ENCODE measurements at places on chromosomes 3 and 15. TPM values are rescaled to one million over a fixed set of nuclear protein-coding genes. Genes with fewer than 3 reads are reported as not detected.

The DUOX1 gene
- 1.8 TPM for polyA plus RNA-seq

The PLA2G4E gene
- 1.8 TPM for polyA plus RNA-seq

The PRRT3 gene
- polyA plus RNA-seq: 2.0 TPM

The PODXL2 gene
- polyA plus RNA-seq: 5.3 TPM

GRCh38 chr3:157626817-157627216, 123.6 kb upstream of the VEPH1 start:
- no peak for DNase-seq

- DNase-seq: no peak
Measured at GRCh38 chr15:37291920-37292319, 191.6 kb upstream of the MEIS2 start.

- no peak for DNase-seq
Measured at GRCh38 chr3:127954640-127955039, 39.6 kb downstream of the KBTBD12 start.

GRCh38 chr3:25032344-25032743, 395.7 kb upstream of the RARB start:
- no peak for DNase-seq

GRCh38 chr15:35755237-35755802, 209.4 kb upstream of the DPH6 start:
- no peak for DNase-seq

DNA sequence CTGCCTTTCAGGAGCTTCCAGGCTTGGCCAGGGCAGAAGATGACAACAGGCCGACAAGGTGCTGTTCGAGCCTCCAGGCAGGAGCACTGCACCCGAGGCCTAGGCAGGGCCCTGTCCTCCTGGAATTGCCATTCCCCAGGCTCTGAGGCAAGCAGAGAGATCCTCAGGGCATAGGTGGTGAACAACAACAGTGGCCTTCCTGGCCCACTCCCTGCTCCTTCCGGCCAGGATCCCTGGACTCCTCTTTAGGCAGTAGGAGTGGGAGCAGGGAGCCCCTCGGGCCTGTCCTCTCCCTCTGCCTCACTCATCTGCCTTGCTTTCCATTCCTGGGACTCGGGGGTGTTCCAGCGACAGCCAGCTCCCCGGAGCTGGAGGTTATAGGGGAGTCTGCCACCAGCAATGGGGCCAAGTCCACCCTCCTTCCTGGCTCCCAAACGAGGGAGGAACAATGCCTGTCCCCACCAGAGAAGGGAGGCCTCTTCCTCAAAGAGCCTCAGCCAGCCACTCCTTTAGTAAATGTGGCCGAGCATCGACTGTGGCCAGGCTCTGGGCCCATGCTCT, 135.0 kb downstream of the NUP210 start:
- no peak for DNase-seq

- no peak for DNase-seq
Measured at GRCh38 chr3:114157321-114157720, 21.5 kb downstream of the DRD3 start.

DNA sequence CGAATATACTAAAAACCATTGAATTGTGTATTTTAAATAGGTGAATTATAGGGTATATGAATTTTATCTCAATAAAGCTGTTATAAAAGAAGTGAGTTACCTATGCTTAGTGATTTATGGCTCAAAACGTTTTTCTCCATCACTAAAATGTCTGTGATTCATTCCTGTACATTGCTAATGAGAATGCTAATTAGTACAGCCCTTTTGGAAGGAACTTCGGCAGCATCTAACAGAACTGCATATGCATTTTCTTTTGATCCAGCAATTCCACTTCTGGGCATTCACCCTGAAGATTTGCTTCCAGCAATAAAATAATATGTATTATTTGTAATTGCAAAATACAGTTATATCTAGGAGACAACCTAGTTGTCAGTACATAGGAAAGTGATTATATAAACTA, 53.6 kb downstream of the TCF12 start:
- no peak for DNase-seq

DNA sequence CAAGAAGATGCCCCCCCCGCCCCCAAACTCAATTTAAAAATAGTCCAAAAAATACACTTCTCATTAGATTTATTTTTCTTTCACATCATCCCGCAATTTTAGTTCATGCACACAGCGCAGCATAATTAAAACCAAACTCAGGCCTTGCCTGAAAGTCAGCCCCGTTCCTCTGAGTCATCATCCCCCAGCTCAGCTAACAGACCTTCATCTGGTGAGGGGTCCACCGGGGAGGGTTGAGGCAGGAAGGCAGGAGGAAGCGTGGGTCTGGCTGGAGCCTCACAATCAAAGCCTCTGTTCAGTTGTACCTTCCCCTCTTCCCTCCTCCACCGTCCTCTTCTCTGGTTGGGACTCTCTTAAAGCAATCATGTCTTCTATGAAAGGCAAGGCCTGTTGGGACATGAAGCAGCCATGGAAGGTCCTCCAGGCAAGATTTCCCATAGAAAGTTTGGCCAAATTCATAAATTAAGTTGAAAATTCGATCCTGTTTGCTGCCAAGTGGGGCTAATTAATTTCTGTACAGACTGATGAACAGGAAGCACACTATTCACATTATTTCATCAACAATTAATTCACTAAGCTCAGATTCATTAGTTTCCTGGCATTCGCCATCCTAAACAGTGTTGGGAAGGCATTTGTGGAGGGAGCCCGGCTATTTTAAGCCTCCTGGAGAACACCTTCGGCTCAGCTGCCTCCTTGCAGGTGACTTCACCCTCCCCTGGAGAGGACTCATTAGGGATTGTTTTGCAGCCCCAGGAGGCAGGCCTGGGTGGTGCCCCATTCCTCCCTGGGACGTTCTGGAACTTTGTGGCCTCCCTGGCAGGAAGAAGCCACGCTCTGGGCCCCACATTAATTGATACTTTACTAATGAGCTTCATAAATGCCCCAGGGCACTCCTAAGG, 72.3 kb upstream of the BNC1 start:
- no peak for DNase-seq

DNA sequence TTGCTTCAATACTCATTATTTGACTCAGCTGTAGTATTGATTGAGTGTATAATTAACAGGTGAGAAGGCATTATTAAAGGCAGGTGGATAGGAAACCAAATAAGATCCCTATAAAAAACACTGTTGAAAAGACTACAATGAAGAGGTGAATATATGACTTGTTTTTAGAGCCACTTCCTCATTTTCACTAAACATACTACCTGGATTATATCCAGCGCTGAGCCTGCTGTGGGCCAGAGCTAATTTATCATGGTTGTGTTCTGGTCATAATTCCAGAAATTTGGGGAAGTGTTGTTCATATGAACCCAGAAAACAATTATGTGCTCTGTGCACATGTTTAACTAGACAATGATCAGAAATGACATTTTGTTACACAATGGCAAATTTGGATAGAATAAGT, 235.3 kb upstream of the MME start:
- no peak for DNase-seq

DNA sequence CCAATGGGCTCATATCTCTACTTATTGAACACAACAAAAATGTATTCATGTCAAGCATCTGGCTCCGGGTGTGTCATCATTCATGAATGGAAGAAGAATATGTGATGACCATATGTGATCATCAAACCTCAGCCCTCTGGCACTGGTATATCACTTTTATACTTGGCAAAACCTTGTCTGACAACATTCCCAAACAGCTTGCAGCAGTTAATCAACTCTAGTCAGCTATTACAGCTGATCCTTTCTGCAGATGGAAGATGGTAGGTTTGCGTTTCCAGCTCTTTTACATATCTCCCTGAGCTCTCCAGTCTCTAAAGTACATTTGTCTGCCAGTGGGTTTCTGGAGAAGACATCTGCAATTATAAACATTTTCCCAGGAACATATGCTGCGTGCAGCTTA, 6.6 kb downstream of the PLSCR5 start:
- peak; percentile 53 for DNase-seq

- DNase-seq: no peak
Measured at GRCh38 chr3:191047930-191048329, 151.1 kb upstream of the OSTN start.

Data from hindlimb muscle (tissue), 1 donor.